Common myeloid progenitor, CD34-positive (primary cell): ENCODE measurements at places on chromosomes 2 and 18.
A peak's percentile ranks its signal among the peaks of the same experiment; 100 is the strongest.

DNA sequence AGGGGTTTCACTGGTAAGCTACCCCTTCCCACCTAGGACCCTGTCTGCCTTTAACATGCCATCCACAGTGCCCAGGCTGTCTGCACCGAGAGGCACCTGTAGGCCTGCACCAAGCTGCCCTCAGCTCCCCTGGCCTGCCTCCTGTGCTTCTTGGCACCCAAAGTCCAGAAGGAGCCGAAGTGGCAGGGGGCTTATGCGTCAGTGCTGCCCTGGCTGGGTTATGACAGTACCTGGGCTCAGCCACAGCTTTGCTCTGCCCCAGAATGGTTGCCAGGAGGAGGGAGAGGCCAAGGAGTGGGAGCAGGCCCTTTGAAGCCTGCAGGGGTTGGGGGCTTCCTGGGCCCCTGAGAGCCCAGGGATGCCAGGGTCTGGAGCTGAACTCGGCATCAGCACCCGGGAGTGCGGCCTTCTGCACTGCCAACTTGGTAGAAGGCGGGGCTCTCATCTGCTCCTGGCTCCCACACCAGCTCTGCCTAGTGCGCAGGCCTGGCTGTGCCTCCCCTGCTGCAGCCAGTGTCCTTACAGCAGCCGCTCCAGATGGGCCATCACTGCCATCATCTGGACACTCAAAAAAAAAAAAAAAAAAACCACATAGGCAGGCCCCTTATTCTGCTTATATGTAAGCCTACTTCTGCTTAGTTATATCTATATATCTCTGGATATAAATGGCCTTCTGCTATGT is 155.4 kb downstream of the THSD7B start:
- no peaks in the 10 kb centered on the region for H3K4me1 ChIP-seq
- H3K27me3 ChIP-seq: no peaks in the 10 kb centered on the region
- H3K4me3 ChIP-seq: no peak overlapping the region
- no peak for DNase-seq
- H3K36me3 ChIP-seq: no peaks in the 10 kb centered on the region

- peaks cover 58% of the 10 kb centered on the region for H3K4me1 ChIP-seq
- no peak for DNase-seq
- H3K27ac ChIP-seq: peak overlapping the region; percentile 87
- H3K4me3 ChIP-seq: peak overlapping the region; percentile 91
These were observed 141.3 kb downstream of the MEIS1 start for GRCh38 chr2:66576311-66576560.

GRCh38 chr2:149738767-149739166 is 151.2 kb upstream of the MMADHC start:
- H3K27me3 ChIP-seq: no peaks in the 10 kb centered on the region
- no peaks in the 10 kb centered on the region for H3K36me3 ChIP-seq
- no peak overlapping the region for H3K27ac ChIP-seq
- H3K4me1 ChIP-seq: no peaks in the 10 kb centered on the region

DNA sequence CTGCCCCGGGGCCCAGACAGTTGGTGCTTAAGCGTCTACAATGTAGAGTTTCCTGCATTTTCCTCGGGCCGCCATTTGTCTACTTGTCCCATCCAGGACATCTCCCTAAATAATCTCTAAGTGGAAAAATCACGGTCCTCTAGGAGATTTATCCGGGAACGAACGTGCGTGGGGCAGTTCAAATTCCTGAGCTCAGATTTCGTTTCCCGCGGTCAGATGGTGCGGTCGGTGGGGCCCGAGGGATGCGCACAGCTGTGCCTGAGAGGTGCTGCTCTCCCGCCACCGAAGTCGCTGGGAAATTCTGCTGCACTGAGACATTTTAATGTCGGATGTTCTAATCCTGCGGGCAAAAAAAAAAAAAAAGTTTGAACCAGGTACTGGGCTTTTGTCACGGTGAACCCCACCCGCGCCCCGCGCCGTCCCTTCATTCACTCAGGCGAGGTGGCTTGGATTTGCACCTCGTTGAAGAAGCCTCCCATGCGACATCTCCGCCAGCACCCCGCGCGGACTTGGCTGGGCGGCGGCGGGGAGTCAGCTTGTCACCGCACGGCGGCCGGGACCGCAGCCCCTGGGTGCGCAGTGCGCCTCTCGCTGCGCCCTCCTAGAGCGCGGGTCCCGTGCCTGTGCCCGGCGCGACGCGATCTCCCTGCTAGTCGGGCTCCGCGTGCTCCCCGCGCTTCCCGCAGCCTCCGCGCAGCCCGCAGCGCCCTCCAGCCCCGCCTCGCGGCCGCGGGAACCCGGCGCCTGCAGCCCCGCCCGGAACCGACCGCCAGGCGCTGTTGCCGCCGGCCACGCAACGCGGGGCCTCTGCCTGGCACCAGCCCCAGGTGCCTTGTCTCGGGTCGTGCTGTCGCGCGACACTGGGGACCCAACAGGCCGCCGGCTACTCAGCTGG is 191.9 kb upstream of the TCF4 start:
- no peak overlapping the region for H3K27ac ChIP-seq
- no peaks in the 10 kb centered on the region for H3K27me3 ChIP-seq
- H3K36me3 ChIP-seq: no peaks in the 10 kb centered on the region
- H3K4me3 ChIP-seq: peak overlapping the region; percentile 83

DNA sequence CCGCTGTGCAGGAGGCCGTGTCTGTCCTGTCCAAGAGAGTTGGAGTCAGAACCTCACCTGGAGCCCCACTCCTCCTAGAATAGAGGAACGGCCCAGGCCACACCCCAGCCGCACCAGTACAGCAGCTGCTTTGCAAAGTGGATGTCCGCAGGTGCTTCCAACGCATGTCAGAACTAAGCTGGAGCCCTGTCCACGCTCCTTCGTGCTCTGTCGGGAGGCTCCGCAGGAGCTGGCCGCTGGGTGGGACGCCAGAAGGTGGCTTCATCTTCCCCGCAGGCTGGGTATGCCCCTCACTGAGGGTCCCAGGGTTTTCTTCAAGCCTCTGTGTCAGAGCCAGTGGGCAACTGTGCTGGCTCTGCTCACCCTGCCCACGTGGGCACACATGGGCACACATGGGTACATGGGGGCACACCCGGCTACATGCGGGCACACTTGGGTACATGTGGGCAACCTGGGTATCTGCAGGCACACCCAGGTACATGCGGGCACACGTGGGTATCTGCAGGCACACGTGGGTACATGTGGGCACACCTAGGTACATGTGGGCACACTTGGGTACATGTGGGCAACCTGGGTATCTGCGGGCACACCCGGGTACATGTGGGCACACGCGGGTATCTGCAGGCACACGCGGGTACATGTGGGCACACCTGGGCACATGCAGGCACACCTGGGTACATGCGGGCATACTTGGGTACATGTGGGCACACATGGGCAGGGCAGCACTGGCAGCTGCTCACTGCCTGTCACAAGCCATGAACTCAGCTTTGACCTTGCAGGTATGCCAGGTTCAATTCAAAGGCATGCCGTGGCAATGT is 67.1 kb upstream of the CTDP1 start:
- no peaks in the 10 kb centered on the region for H3K36me3 ChIP-seq
- H3K27ac ChIP-seq: no peak overlapping the region
- no peak overlapping the region for H3K4me3 ChIP-seq
- no peaks in the 10 kb centered on the region for H3K27me3 ChIP-seq
- DNase-seq: no peak
- H3K4me1 ChIP-seq: no peaks in the 10 kb centered on the region

GRCh38 chr18:44830581-44830980 is 149.9 kb downstream of the SETBP1 start:
- H3K36me3 ChIP-seq: no peaks in the 10 kb centered on the region
- H3K27ac ChIP-seq: no peak overlapping the region
- no peak for DNase-seq
- H3K27me3 ChIP-seq: no peaks in the 10 kb centered on the region
